NCI-H1694 (cell line): ENCODE measurements at places on chromosomes 2 and 18.

DNA sequence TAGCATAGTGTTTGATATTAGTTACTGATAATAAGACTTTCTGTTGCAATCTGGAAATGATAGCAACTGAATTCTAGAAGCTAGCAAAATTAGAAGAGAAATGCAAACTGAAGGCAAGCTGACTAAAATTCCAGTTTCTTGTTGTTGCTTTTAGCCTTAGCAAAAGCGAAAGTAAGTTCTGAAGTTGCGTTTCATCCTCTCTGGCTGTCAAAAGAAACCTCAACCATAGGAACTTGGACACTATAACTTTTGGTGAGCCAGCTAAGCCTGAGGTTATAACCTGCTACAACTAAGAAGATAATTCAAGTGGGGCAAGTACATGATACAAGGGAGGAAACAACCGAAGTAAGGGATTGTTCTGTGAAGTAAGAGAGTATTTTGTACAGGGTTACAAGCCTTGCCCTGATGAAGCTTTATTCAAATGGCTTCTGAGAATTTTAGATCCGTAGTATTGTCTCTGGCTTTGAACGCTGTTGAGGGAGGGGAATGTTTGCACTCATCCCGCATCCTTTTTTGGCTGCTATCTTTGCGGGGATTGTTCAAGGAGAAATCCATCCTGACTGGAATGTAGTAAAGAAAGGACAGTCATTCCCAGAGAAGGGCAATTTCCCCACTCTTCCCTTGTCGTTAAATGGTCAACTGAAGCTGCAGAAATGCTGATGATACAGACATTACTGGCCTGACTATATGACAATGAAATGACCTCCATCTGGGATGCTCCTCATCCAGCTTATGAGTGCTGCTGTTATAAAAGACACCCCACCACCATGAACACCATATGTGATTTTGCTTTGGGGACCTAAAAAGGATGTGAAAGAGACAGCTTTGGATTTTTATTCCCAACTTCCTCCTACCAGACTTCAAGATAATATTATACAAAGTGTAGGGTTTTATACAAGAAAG is 7.0 kb upstream of the TMX3 start:
- no peak for DNase-seq

DNA sequence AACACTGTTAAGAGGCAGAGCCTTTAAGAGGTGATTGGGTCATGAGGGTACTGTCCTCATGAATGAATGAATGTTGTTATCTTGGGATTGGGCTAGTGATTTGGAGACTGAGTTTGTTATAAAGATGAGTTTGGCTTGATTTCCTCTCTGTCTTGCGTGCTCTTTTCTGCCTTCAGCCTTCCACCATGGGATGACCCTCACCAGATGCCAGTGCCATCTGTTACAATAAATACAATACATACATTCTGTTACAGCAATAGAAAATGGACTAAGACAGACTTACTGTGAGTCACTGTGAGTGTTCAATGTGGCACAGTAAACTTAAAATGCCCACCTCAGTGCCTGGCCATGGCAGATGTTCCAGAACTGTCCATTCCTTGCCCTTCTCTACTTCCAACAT is 95.0 kb upstream of the ZFP36L2 start:
- DNase-seq, result peak; percentile 68

DNA sequence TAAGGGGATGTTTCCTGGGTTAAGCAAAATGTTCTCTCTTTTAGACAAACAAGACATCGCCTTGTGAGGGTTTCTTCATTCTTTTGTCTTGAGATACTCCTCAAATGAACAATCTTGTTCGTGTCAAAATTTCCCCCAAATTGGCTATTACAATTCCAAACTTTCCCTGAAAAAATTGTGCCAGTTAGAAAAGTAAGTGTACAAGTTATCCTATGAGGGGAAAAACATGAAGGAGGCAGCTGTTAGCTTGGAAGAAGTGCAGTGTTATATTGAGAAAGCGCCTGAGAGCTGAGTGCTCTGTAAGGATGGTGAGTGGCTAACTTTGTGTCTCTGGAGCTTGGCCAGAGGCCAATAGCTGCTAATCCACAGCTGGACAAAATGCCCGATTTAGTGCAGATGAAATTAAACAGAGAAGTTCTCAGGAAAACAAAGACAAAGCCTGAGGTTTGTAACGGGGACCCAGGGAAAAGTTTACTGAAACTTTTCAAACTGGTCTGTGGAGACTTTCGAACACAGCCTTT is 14.1 kb upstream of the PLEKHH2 start:
- no peak for DNase-seq

- DNase-seq, result no peak
Measured at GRCh38 chr18:32301976-32302743, 112.3 kb downstream of the MEP1B start.

DNA sequence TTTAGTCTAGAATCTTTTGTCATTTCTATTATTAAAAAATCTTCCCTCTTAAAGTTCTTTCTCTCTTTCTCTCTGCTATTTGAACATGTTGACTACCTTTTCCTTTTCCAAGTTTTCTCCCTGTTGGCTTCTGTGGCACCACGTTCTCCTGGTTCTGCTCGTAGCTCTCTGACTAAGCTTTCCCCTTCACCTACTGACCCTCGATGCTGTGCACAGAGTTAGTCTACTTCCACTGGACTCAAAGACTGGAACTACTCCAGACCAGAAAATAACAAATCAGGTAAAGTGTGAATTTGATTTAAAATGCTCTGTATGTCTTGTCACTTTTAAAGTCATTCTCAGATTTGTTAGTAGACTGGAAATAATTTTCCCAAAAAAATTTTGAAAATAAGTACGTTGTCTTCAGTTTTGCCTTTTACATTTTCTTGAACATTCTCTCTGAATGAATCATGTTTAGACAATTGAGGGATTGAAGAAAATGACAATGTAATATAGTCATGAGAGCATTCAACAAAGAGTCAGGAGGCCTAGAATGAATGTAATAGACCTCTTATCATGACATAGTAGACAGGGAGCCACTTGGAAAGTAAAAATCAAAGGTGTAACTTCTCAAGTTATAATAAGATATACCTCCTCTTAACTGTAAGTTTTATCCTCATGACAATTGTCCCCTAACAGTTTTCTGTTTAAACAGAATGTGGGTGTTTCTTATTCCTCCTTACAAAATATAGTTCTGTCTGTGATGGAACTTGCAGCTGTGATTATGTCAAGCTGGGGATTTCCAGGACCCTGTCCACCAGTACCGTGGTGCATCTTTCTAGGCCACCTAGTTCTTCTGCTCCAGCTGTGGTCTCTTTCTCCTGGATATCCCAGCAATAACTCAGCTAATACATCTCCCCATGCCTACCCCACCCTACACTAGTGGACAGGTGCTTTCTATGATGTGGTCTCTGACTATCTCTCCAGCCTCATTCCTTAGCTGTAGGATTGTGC is 25.5 kb downstream of the ITPRID2 start:
- no peak for DNase-seq

GRCh38 chr2:7838669-7839068 is 843.2 kb upstream of the ID2 start:
- no peak for DNase-seq

GRCh38 chr18:3177902-3178687 is 41.7 kb downstream of the MYOM1 start:
- DNase-seq, result no peak

GRCh38 chr18:77147418-77147852 is 14.9 kb upstream of the MBP start:
- DNase-seq, result no peak

- no peak for DNase-seq
Measured at GRCh38 chr2:162233197-162233596, 10.0 kb downstream of the FAP start.

DNA sequence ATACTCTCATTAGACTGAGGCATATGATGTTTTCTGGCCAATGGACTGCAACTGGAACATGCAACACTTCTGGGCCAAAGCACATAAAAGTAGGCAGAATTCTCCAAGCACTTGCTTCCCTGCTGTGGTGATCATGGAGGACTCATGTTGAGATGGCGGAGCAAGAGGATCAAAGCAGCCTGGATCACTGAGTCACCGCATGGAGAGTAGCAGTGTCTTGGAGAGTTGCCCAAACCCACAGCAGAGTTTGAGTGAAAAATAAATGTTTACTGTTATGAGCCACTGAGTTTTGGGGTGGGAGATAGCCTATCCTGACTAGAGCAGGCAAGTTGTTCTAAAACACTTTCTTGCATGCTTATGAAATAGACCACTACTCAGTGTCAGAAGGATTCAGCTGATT is 359.5 kb downstream of the ZNF521 start:
- no peak for DNase-seq

- DNase-seq, result no peak
Measured at GRCh38 chr2:22903616-22904015, 481.4 kb upstream of the KLHL29 start.

- no peak for DNase-seq
Measured at GRCh38 chr18:47248604-47249313, 2.7 kb downstream of the SKOR2 start.

DNA sequence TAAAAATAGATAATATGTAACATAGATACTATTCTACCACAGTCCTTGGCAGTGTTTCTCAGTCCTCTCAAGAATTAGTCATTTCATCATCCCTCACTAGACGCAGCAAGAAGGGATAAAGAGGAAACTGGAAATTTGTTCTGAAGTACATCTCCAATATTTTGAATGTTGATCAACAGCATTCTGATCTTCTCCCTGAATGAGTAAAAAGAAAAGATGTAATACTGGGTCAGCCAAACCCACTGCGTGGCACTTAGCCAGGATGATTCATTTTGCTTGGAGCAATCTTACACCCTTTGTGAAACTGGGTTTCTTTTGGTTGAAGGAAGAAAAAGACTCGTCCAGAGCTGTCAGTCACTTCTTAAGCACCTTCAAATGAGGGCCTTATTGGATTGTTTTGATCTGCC is 54.1 kb downstream of the TAF1B start:
- DNase-seq, result peak; percentile 6

DNA sequence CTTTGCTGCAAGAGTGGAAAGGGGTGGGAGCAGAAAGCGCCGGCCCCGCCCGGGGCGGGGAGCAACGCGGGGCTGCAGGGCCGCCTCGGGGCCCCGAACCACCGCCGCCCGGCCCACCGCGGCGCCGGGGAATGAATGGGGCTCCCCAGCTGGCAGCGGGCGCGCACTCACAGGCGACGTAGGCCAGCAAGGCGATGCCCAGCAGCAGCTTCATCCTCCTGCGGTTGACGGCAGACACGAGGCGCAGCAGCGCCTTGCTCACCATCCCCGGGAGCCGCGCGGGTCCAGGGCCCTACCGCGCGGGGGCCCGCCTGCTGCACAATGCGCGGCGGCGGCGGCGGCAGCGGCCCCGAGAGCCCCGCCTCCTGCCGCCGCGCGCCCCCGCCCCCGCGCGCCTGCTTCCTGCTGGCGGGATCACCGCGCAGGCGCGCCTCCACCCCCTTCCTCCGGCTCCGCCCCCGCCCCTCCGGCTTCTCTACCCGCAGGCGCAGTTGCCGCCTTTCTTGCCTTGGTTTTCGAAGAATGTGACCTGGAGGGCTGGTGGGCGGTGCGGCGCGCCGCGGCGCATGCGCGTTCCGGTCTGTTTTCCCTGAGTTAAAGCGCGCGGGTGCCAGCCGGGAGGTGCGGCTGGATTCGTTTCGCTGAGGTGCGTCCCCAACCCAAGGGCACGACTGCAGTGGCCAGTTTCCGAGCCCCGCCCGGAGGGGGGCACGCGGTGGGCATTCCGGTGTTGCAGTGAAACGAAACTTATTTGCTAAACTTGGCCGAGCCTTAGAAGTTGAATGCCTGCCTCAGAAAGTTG is at the start of gene UXS1:
Gene UXS1 (minus strand): TSS at position 325 of the 802 bp plus-strand sequence. CDS start 60 bp downstream, at position 265.
- DNase-seq, result peak; percentile 95

DNA sequence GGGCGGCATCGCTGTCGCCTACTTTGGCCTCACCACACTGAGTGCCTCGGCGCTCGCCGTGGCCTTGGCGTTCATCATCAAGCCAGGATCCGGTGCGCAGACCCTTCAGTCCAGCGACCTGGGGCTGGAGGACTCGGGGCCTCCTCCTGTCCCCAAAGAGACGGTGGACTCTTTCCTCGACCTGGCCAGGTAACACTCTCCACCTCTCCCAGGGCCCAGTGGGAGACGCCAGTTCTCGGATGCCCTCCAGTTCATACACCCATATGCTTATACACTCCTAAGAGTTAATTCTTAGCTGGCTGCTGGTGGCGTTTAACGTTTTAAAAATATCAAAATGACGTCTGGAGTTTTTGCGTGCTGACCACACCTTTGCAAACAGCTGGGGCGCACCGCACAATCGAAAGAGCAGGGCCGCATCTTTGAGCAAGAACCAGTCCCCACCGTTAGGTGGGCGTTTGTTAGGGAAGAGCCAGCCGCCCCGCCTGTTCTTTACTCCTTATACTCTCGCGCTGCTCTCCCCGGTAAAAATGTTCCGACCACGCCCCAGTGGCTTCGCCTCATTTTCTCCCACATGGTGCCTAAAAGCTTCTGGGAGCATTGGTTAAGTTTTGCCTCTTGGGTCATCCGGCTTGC is 899 bp downstream of the SLC1A4 start:
- DNase-seq, result peak; percentile 0

DNA sequence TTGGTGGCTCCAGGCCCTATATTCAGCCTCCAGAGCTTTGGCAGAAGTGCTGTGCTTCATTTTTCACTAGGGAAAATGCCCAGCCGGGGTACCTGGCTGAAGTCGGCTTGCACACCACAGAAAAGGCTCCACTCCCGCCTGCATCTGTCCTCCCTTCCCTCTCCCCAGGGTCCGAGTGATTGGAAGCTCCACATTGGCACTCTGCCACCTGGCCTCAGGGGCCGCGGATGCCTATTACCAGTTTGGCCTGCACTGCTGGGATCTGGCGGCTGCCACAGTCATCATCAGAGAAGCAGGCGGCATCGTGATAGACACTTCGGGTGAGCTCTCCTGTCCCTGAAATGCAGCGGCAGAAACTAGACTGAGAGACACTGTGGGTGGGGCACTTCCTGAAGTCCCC is 47.4 kb downstream of the IMPA2 start:
- DNase-seq, result no peak

- no peak for DNase-seq
Measured at GRCh38 chr2:160332318-160332717, 132.2 kb upstream of the ITGB6 start.

DNA sequence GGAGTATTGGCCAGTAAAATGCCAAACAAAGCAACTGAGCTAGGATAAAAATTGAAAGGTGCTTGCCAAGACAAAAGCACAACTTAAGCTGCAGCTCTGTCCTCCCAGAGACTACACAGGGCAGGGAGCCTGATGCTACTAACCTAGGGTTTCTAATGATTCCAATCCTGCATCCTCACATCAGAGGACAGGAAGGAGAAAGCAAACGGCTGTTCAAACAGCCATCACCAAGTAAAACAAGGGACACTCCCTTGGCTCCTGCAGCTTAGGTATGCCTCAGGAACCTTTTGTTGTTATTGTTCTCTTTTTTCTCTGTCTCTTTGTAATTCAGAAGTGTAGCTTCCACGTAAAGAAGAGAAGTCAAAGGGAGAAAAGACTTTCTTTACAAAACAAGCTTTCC is 99.5 kb downstream of the TCF4 start:
- no peak for DNase-seq
